Progenitor cell of endocrine pancreas (in vitro differentiated cells): ENCODE measurements at places on chromosomes 13 and 19. TPM values are rescaled to one million over a fixed set of nuclear protein-coding genes. Genes with fewer than 3 reads are reported as not detected.

- no peaks in the 10 kb centered on the region for H3K36me3 ChIP-seq
- H3K27me3 ChIP-seq = peaks cover 52% of the 10 kb centered on the region
- no peaks in the 10 kb centered on the region for H3K4me1 ChIP-seq
- H3K27ac ChIP-seq = no peak overlapping the region
Measured at GRCh38 chr13:20151612-20152011, 9.2 kb downstream of the GJA3 start.

DNA sequence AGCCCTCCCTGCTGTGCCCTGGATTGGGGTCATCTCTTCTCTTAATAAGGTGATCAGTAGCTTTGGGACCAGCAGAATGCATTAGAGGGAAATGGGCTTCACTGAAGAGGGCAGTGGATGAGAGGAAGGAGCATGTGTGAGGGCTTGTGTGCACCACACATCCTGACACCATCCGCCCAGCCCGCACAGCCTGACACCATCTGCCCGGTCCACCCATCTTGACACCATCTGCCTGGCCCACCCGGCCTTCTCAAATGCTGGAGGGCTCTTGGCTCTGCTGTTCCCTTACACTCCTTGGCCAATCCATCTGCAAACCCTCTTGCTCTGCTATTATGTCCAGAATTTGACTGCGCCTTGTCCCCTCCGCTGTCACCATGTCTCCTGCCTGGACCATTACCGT lies 41.8 kb downstream of the BICRA start:
- H3K27me3 ChIP-seq = no peaks in the 10 kb centered on the region
- H3K36me3 ChIP-seq = peaks cover 41% of the 10 kb centered on the region
- H3K4me3 ChIP-seq = no peak overlapping the region
- DNase-seq = no peak

- H3K36me3 ChIP-seq = no peaks in the 10 kb centered on the region
- no peaks in the 10 kb centered on the region for H3K27me3 ChIP-seq
- DNase-seq = no peak
- H3K27ac ChIP-seq = no peak overlapping the region
- H3K4me3 ChIP-seq = no peak overlapping the region
Measured at GRCh38 chr13:35378939-35379338, 97.5 kb downstream of the MAB21L1 start.

The IGFL2 gene
- total RNA-seq = not detected in 2 replicates

The GIPR gene
- total RNA-seq = 26.4 and 27.2 TPM in 2 replicates
